ENCODE measurements at places on chromosomes 4 and X.

DNA sequence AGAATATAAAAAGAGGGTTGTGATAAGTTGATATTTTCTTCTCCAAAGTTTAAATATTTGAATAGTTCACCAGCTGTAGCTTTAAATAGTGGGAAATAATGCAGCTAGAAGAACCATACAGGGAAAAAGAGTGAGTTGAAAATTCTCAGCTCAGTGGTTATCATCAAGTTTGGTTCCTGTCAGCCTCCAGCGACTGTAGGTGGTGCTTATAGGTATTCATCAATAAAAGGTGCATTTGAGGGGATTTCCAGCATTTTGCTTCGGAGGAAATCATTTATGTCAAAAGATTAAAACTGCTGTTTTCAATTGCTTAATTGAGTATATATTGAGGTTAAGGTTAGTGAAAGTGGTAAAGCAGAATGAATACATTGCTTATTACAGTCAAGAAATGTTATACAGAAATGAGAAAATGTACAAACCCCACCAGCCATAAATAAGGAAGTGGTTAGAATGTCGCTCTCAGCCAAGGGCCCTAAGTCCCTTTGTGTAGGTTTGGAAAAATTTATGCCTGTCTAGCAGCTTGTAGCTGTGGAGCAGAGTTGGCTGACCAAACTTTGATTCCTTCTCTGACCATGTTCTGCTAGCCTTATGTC lies 532.9 kb upstream of the FTHL17 start:
- no peak for DNase-seq

DNA sequence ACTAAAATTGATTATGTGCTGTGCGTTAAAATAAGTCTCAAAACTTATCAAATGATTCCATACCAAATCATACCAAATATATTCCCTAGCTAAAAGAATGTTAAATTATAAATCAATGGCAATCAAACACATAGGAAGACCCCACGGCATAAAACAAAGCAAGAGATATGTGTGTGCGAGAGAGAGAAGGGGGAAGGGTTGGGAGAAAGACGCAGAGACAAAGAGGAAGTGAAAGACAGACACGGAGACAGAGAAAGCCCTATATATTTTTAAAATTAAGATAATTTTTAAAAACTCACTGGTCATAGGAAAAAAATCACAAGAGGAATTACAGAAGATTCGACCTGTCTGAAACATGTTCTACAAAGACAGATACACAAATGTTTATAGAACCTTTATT lies 371.4 kb downstream of the NLGN4X start:
- DNase-seq: no peak

- no peak for DNase-seq
These were observed 8.1 kb downstream of the ENPEP start for GRCh38 chr4:110484029-110484428.

- no peak for DNase-seq
These were observed 45.0 kb downstream of the TET2 start for GRCh38 chr4:105191621-105192210.

DNA sequence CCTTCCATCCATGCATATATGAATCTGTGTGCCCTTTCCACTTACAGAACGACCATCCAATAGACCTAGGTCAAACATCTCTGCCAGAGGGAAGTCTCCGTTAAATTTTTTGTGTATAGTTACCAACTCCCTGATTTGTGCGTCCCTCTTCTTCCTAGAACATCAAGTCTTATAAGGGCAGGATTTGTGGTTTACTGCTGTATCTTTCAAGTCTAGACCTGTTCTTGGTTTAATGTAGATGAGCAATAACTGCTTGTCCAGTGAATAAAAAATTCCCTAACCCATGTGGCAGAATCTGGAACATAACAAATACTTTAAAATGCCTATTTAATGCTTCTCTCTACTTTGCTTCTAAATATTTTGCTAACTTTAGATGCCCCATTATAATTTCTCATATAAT lies 988.8 kb downstream of the RAPGEF2 start:
- DNase-seq: no peak

GRCh38 chrX:120335289-120335688 lies 24.0 kb upstream of the TMEM255A start:
- no peak for DNase-seq

- no peak for DNase-seq
These were observed 58.3 kb upstream of the CD99 start for GRCh38 chrX:2632533-2633504.

DNA sequence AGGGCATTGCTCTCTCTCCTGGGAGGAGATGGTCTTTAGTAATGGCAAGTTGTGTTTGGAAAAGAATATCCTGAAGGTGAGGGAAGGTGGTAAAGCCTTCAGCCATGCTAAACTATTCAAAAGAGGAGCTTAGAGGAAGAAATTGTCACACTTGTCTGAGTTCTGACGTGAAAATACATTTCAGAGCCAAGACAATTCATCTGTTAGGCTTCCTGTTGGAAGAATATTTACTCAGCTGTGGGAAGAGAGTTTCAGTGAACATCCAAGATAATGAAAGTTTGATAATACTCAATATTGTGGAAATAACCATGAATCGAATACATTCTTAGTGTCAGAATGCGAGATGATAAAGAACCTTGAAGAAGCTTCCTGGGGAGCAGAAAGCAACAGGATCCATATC lies 143.3 kb downstream of the GPAT3 start:
- no peak for DNase-seq

- DNase-seq: no peak
These were observed 904.1 kb upstream of the EPHA5 start for GRCh38 chr4:66574145-66574978.

- no peak for DNase-seq
These were observed 19.7 kb downstream of the MAEA start for GRCh38 chr4:1309261-1310010.

GRCh38 chr4:105186701-105187161 lies 40.1 kb downstream of the TET2 start:
- DNase-seq: no peak
